ENCODE measurements at places on chromosomes 2 and 18. TPM values are rescaled to one million over a fixed set of nuclear protein-coding genes. Genes with fewer than 3 reads are reported as not detected.

DNA sequence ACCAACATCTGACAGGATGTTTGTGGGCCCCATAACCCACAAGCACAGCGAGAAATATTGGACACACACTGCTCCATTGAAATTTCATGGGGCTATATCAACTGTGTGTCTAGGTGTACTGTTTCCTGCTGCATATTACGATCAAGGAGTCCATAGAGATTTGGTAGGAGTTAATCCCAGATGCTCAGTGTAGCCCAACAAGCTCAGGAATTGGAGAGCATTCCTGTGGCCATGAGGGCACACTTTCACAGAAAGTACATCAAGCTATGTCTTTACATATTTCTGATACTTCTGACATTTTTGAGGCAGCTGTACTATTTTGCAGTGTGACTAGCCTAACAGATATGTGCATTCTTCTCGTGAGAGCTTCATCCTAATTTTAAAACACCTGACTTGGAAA, 473.1 kb downstream of the PTH2R start:
- no peak for DNase-seq

The EVX2 gene
- not detected for polyA plus RNA-seq

- DNase-seq, result no peak
These were observed 82.5 kb downstream of the SPP2 start for GRCh38 chr2:234133004-234133403.

- no peak for DNase-seq
These were observed 55.6 kb upstream of the MAP4K3 start for GRCh38 chr2:39492716-39493115.

The CRACDL gene
- 0.51 TPM for polyA plus RNA-seq

The BCL2 gene
- 0.61 TPM for polyA plus RNA-seq

The VIL1 gene
- polyA plus RNA-seq, result 1.2 TPM

The CPS1 gene
- 16.1 TPM for polyA plus RNA-seq

The MARCO gene
- 0.07 TPM for polyA plus RNA-seq

The COL3A1 gene
- polyA plus RNA-seq, result 0.99 TPM

DNA sequence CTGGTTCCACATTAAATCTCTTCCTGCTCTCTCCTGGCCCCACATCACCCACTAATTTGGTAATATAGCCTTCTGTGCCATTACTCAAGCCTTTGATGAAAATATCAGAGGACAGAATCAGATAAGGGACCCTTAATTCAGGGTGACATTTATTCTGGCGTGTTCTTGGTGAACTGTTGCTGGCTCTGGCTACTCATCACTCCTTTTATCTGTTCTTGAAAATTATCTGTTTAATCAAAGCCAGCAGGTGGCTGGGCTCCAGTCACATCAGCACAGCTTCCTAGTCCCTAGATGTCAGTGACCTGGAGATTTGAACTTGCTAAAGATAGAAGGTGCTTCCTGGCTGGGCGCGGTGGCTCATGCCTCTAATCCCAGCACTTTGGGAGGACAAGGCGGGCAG, 26.9 kb upstream of the SLC35F6 start:
- no peak for DNase-seq

The PROC gene
- polyA plus RNA-seq, result 7.7 TPM

DNA sequence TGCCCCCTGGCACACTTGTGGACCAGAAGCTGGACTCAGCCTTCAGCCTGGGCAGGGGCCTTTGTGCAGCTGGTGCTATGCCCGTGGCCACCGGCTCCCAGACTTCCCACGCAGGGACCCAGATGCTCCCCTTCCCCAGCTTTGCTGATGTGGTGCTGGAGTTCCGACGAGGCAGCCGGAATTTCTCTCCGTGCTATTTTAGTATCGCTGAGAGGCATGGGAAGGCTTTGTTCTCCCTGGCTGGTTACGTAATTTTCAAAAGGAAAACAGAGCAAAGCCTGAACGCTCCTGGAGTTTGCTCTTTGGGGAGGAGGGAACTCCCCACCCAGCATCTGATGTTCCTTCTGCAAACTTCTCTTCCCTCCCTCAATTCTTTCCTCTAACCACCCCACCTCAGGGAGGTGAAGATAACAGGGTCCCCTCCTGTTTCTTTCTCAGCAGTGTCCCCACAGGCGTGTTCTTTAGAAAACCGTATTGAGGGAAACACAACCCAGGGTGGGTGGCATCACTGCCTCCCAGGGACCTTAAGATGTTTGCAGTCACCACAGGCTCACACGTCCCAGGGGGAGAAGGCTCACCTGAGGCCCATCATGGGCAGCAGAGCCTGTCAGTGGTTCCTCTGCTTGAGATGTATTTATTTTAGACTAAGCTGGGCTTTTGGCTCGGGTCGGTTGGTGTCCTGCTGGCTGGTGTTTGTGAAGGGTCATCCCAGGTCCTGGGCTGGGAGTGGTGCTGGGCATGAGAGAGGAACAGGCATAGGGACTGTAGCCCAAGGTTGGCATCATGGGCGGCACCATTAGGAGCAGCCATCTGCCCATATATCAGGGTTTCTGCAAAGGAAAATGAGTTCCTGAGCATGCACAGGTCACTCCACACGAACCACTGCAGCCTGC, 95.0 kb downstream of the MAPK4 start:
- no peak for DNase-seq

The SNTG2 gene
- not detected for polyA plus RNA-seq

- no peak for DNase-seq
These were observed 22.4 kb downstream of the ALK start for GRCh38 chr2:29898999-29899398.

The TMEM127 gene
- polyA plus RNA-seq, result 28.8 TPM

DNA sequence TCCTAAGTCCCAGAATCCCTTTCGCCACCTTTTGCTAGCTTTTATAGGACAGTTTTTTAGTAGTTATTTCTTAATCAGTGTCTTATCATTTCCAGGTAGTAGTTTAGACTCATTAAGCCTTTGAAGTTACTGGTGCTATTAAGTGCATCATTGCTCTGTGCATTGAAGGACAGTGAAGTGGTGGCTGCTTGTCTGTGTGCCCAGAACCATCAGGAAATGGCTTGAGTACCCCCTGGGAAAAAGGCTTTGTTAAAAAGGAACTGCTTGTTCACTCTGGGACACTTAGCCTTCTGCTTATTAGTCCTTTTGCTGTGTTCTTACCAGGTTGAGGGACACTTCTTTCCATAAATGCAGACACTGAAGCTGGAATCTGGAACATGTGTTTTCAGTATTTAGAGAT, 30.0 kb downstream of the DTNA start:
- no peak for DNase-seq

DNA sequence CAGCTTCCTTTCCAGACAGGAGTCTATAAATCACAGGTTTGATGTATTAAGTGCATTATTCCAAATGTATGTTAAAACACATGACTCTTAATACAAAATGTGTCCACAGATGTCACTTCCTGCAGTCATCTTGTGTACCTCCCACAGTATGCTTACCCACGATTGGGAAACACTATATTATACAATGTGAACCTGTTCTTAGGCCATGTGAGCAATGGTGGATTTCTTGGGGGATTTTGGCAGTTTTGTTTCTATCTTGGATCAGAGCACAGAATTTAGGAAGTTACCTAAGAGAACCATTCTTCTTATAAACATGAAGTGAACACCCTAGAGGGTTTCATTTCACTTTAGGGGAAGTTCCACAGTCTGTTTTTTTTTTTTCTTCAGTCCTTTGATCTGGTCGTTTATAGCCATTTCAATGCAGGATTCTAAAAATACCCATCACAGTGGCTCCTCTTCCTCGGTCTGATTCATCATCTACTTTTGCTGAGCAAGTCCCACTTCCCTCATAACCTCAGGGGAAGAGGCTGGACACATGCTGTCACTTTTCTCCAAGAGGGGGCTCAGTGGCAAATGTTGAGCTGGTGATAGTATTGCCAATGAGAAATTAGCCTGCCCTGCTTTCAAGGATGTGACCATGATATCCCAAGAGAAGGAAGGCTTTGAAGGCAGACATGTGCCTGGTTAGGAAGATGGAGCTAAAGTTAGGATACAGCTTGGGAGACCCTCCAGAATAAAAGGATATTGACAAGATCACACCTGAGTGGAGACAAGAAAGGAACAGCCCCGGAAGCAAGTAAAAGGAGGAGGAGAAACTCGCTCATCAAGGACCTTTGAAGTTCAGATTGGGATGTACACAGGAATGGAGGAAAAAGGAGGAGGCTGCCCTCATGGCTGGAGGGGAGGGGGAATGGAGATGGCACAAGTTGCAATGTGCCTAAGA, 22.6 kb downstream of the PLEK start:
- DNase-seq, result no peak

- DNase-seq, result no peak
These were observed 6.1 kb downstream of the NCKAP1 start for GRCh38 chr2:183031911-183032794.

- DNase-seq, result no peak
These were observed 51.2 kb downstream of the SFXN5 start for GRCh38 chr2:73020306-73020656.

DNA sequence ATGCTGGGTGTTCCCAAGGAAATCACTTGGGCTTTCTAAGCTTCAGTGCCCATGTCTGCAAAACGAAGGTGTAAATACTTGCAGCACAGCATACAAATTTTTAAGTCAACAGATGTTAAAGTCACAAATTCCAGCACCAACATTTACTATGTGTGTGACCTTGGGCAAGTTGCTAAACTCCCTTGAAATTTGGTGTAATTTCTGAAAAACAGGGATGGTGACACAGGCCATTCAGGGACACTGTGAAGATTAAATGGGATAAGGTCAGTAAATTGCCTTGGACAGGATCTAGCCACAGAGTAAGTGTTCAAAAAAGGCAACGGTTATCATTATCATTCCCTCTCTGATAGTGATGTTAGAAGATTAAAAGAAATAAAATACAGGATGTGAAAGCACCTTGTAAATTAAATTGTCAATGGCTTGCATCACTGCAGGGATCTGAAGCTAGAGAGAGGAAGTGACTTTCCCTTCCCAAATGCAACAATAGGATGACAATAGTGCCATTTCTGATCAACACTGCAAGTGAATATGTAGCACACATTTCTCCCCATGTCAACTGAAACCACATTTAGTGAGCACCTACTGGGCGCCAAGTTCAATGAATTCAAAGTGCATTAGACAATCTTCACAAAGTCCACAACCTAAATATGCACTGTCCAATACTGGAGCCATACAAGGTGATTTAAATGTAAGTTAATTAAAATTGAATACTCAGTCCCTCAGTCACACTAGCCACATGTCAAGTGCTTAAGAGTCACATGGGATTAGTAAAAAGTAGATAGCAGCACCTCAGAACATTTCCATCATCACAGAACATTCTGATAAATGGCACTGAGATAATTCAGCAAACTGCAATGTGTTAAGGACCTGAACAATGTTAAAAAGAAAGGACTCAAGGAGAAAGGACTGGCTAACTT, 81.2 kb downstream of the STK39 start:
- DNase-seq, result no peak

GRCh38 chr2:74261204-74261864, 62.9 kb downstream of the MTHFD2 start:
- peak; percentile 50 for DNase-seq

The CCDC148 gene
- 0.50 TPM for polyA plus RNA-seq

DNA sequence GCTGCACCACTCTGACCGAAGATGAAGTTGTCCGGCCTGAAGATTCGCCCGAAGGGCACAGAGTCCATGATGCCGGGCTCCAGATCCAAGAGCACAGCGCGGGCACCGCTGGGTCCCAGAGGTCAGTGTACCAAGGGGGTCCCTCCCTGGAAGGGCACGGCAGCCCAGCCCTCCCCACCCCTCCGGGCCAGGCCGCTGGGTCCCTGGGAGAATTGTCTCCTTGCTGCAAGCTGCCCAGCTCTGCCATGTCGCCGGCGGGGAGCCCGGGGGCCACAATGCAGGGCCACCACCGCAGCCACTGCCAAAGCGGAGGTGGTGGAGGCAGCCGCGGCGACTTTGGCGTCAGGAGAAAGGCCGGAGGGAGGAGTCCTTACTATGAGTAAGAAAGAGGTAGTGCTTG, 189.5 kb upstream of the CYRIA start:
- DNase-seq, result no peak

DNA sequence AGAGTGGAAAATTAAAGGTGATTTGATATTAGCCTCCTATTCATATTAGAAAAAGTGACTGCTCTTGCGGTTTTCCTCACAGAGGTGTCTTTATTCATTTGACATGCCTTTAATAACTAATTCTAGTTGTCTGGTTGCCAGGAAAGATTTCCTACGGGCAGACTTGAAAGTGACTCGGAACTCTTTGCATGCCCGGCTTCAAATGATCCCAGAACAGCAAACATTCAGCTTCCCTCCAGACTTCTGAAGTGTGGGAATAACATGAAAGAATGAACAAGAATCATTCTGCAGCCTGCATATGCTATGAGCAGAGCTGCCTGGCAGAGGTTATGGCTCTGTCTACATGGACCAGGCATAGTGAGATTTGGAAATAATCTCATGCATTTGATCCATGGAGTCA, 89.6 kb upstream of the PKDCC start:
- no peak for DNase-seq

DNA sequence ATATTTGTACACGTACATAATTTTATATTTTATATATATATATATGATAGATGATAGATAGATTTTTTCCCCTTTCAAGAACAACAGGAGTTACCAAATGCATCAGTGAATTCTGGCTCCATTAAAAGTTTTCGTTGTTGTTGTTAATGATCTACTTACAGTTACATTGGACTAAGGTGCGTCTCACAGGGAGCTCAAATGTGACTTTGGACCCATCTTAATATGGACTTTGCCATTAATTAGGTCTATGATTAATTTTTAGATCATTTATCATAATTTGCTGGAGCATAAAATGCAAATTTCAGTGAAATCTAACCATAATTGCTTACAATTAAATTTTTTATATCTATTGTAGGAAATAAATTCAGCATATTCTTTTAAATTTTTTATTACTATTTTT, 261.6 kb downstream of the NRXN1 start:
- DNase-seq, result no peak

DNA sequence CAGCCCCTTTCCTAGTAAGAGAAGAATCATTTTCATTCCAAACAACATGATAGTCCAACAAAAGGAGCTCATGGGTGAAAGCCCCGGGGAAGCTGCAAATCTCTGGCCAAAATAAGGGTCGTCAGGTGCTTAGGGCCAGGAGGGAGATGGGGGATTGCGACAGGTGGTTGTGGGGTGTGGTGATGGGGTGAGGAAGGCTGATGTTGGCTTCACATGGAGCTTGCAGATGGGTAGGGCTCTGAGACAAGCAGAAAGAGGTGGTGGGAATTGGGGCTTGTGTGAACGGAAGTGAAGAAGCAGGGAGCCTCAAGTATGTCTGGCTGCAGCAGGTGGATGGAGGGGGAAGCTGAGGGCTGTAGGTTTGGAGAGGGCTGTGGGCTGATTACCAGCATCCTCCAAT, 126.1 kb downstream of the CLIP4 start:
- DNase-seq, result no peak

The THSD7B gene
- polyA plus RNA-seq, result not detected

The SPOPL gene
- polyA plus RNA-seq, result 7.2 TPM

DNA sequence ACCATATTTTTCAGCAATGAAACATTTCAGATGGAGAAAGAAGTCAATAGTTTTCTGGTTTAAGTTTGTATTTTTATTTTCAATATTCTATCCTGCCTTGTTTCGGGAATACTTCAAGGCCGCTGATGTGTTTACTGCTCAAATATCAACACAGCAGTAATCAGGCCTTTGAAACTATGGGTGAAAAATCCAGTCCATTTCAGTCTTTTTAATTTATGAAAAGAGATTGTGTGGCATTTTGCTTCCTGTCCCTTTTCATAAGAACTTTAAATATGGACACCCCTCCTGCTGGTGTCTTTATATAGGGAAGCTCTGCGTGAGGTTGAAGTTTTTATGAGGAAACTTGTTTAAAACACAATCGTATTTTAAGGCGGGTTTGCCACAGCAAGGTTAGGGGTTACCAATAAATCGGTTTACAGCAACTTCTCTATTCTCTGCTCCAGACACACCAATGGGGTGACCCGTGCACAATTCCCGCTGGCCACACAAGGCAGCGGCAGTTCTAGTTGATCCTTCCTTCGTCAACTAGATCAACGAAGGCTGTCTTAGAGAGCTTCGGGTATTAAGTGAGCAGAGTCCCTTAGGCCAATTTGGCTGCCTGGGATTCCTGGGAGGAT, 1.2 kb upstream of the TANC1 start:
- no peak for DNase-seq

All from A549 (cell line).